ENCODE measurements at places on chromosomes 7 and 10.

- DNase-seq: no peak
Observed at GRCh38 chr7:140260352-140261104, 83.7 kb upstream of the KDM7A start.

DNA sequence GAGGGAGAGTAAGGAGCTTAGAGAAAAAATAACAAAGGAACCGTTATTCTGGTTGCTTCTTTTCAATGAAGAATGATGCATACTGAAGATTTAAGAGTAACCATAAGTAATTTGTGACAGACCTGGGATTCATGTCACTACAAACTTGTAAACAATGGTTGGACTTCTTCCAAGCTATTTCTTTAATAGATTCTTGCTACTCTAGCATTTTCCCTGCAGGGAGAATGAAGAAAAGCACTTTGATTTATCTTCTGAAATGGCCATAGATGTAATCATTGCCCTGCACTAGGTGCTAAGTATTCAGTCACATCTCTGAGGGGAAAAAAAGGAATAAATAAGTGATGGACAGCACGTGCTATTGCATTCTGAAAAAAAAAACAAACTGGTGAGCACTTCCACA, 606.6 kb upstream of the LRRN3 start:
- DNase-seq: no peak

DNA sequence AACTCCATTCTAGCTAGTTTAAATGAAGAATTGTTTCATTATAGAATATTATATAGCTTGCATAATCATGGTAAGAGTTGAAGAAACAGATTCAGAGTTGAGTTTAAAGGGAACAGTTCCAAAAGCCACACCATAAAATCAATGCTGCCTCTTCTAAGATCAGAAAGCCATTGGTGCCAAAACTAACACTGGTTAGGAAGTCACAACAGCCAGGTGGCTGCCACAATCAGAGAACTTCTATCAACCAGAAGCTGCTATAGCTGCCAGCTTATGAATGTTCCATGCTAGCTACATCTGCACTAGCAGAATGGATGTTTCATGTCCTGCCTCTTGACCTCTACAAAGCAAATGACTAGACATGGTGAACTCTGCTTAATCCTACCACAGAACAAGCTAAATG, 583.1 kb upstream of the LRRN3 start:
- DNase-seq: no peak

DNA sequence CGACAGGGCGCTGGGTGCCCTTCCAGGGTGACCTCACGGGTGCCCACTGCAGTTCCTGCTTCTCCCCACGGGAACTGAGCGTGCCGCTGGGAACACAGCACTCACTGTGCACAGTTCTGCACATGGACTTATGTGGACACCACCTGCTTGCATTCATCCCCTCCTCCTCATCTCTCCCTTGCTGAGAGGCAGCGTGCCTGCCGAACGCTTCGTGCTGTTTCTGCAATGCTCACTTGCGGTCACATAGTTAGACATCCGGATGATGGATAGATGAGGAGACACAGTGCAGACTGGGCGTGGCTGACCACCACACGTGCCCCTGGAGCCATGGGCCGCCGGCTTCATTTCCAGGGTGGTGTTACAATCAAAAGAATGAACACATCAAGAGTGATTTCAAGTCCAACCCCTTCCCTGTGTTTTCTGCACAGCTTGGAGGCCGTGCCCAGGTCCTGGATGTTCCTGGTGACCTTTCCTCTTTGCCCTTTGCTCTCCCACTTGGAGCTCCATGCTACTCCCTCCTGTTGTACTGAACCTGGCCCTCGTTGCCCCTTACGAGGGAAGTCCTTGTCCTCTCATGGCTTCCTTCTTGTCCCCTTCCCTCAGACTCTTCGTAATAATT, 119.4 kb downstream of the VIPR2 start:
- DNase-seq: no peak

- no peak for DNase-seq
Observed at GRCh38 chr7:127437241-127437640, 44.7 kb upstream of the ZNF800 start.

DNA sequence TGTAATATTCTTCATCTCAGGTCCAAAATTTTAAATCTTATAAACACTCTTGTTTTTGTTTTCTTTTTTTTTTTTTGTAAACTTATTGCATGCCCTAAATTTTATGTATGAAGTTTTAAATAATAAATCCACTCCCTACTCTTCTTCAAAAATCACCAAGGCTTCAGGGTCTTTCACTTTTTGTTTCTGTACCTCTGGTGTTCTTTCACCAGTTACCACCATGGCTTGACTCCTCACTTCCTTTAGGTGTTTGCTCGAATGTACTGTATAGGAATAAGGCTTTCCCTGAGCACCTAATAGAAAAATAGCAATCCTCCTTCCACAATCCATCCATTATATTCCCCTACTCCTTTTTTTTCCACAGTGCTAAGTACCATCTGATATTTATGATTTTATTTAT, 962.8 kb upstream of the POT1 start:
- DNase-seq: no peak

DNA sequence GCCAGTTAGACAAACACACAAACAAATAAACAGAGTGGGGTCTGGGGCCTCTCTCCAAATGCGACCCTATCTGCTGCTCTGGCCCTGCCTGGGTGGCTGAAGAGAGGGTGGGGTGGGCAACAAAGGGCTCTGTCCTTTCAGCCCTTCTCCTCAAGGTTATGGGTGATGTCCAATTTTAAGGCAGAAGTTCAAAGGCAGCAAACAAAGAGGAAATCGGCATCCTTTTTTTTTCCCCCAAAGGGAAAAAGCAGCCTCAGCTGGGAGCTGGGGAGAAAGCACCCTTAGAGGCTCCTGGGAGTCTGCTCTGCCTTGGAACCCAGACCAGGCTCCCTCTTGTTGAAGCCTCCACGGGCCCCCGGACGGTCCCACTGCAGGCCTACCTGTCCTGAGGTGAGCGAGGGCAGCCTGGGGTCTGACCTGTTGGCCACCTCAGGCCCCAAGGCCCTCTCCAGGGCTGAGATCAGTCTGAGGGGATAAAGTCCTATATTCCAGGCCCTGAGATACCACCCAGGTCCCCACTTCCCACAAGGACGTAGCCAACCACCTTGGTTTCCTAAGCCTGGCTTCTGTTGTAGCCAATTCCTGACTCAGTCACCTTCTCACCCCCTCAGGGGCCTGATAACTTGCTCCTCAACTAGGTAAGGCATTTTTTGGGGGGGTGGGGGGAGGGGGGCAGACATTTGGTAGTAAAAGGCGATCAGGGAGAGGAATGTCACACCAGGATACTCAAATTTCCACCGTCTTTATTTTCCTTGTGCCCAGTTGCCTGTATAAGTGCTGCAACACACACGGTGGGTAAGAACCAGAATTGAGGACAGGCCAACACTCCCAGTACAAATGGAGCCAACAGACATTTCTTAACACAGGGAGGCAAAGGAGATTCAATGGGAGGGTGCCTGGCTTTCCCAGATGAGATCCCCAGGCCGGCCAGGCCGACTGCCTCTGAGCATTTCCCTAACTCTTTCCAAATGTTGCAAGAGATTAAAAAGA, 4.3 kb downstream of the HOXA11 start:
- no peak for DNase-seq

- no peak for DNase-seq
Observed at GRCh38 chr7:26022982-26023381, 129.0 kb upstream of the NFE2L3 start.

- no peak for DNase-seq
Observed at GRCh38 chr7:105682341-105683060, 101.2 kb upstream of the EFCAB10 start.

DNA sequence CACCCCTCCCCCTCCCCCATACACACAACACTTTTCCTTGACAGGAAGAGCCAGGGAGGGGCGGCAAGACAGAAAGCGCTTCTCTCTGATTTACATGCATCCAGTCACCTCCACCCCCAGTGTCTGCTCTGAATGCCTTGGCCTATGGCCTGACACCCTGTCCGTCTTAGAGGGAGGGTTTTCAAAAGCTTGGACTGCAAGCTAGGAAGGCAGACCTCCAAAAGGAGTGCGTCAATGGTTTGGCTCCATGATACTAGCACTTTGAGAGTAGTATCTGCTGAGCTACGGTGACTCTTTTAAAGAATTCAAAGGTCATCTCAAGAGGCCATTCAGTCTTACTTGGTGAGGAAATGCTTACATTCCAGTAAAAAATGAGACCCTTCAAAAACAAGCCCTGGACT, 20.3 kb upstream of the PAX2 start:
- DNase-seq: no peak

DNA sequence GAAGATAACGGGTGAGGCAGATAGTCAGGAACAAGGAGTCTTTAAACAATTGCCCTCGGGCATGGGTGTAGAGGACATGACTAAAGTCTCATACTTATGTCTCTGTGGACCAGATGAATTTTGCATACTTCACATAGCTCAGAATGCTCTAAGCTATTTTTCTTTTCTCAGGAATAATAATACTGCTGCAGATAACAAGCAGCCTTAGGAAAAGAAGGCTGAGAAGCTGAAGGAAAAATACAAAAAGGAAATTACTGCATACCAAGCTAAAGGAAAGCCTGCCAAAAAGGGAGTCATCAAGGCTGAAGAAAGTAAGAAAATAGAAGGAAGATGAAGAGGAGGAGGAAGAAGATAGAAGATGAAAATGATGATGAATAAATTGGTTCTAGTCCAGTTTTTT, 13.4 kb upstream of the ERCC6 start:
- no peak for DNase-seq

- no peak for DNase-seq
Observed at GRCh38 chr10:5942474-5942873, 34.9 kb downstream of the IL15RA start.

DNA sequence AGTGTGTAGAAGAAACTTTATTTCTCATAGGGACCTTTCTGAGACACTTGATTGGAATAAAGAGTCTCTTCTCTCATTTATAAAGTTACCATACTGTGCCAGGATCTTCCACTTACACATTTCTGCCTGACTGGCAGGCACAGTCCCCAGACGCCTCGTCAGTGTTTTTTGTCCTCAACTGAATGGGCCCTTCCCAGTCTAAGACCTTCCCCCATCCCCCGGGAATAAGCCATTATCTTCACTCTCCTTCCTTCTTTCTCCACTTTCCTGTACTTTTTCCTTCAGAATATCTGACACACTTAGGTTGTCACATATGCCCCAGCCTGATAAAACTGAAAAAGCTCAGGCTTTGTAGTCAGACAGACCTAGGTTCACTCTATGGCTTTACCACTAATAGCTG, 35.3 kb upstream of the KCNIP2 start:
- no peak for DNase-seq

DNA sequence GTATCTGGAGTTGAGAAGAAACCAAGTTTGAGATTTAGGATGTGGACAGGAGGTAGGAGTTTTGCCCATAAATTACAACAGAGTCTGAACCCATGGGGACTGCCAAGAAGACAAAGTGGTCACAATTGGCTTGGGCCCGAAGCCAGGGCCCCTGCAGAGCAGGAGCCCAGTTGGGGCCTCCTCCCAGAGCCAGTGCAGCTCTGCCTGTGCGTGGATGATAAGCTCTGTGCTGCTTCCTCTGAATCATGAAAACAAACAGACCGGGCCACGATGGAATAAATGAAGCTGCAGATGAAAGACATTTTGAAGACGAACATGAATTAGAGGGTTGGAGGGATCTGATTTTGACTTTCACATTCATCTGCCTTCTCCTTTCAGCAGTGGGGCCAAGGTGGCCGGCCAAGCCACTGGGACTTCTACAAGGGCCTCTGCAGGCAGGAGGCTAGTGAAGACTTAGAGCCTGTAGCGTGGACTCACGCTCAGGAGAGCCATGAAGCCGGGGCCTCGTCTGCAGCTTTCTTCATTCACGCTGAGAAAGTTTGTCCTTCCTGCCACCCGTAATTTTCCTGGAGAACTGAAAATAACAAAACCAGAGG, 156.8 kb upstream of the LYZL1 start:
- DNase-seq: no peak

DNA sequence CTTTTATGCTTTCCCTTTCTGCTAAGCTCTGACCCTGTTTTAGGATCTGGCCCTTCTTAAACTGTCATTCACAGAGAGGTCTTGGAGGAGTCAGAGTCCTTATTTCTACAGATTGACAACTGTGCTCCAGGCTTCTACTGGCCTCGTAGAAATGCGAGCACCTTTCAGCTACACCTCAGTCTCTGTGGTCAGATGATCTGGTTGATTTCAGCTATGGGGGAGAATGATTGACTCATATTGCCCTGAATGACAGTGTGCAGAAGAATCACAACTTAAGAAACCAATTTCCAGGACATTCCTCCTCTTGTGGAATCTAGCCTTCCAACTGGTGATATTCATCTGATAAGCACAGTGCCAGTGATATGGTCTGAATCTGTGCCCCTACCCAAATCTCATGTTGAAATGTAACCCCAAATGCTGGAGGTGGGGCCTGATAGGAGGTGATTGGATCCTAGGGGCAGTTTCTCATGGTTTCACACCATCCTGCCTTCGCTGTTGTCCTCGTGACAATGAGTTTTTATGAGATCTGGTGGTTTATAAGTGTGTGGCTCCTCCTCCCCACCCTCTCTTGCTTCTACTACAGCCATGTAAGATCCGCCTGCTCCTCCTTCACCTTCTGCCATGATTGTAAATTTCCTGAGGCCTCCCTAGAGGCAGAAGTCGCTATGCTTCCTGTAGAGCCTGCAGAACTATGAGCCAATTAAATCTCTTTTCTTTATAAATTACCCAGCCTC, 14.0 kb upstream of the CYP3A7 start:
- no peak for DNase-seq

DNA sequence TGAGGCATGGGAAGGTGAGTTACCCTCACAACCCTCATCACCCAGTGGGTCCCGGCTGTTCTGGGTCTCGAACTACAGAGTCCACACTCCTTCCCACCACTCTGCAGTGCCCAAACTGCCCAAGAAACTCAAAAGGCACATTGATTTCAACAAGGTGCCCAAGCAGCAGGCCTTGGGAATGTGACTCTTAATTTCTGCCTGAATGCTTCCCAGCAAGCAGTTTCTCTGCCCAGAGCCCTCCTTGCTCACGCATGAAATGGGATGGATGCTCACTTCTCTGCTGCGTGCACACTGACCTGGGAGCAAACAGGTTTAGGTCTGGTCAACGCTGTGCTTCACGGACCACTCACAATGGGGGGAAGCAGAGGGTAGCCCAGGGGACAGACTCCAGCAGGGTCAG, 77.9 kb downstream of the GRB10 start:
- no peak for DNase-seq

GRCh38 chr10:33416209-33416608, 81.7 kb upstream of the NRP1 start:
- DNase-seq: no peak

- DNase-seq: no peak
Observed at GRCh38 chr7:141097430-141097829, 23.6 kb downstream of the TMEM178B start.

- DNase-seq: peak; percentile 53
Observed at GRCh38 chr10:63217120-63217605, 84.0 kb downstream of the NRBF2 start.
